SW 1271 (cell line): ENCODE measurements at places on chromosomes 3 and 15.

DNA sequence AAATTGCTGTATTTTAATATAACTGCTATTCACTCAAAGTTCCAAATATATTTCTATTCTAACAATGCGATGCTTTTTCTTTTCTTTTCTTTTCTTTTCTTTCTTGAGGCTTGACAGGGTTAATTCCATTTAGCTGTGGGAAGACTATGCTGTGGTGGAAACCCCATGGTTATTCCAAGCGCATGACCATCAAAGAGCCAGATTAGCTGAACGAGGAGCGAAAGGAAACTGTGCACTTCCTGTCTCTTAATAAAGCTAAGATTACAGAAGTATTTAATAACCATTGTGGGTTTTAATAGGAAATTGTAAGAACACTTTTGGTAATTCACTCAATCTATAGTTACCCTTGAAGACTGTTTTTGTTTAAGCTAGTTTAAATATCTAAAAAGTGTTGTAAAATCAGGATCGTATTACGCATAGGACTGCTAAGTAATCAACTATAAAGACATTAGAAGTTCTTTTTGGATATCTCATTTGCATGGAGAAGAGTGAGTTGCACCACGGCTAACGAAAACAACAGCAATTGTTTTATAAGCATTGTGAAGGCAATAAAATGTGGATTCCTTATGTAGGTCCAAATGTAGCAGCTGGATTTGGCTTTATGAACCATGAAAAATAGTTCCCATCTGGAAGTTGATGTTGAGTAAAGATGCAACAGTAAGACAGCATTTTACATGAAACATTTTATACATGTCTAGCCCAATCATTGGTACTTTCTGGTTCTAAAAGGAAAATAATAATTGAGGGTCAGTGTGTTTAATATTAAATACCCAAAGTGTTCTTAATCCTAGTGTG, 105.4 kb downstream of the ZIC1 start:
- DNase-seq = no peak

- DNase-seq = no peak
These were observed 853 bp downstream of the TCAIM start for GRCh38 chr3:44339181-44340057.

DNA sequence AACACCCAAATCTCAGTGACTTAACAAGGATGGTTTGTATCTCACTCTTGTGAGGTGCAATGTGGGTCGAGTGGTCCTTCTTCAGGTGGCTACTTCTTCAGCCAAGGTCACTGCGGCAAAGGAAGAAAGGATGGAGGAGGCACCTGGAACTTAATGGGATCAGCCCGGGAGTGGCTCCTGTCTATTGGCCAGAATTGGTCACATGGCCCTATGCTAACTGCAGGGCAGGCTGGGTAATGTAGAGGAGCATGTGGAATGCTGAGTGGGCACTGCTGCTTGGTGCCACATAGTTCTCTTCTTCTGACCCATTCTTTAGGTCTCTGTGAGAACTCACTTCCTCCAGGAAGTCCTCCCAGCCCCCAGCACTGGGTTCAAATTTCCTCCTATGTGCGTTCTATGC, 20.3 kb upstream of the FAM3D start:
- DNase-seq = no peak

GRCh38 chr15:66713843-66714508, 11.9 kb downstream of the SMAD6 start:
- no peak for DNase-seq

DNA sequence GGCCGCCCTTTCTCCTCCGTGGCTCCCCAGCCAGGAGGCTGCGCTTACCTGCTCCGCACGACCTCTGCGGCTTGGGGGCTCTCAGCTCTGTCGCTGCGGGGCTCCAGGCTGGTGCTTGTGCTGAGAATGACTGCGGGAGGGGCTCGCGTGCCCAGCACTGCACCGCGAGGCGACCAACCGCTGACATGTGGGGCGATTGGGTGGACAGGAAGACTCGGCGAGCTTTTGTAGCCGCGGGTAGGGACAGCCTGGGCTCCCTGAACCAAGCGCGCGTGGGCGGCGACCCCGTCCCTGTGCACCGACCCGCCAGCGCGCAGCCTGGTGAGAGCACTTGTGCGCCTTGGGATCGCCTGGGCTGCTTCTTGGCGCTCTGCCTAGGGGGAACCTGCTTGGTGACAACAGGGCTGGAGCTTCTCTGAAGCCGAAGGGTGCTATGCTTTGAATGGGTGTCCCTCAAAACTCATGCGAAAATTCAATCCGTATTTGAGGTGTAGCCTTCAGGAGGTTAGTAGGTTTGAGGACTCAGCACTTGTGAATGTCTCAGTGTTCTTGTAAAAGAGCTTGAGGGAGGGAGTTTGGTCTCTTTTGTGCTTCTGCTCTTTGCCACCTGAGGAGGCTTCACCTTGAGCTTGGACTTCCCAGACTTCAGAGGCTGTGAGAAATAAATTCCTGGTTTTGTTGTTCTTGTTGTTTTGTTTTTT, 50.4 kb downstream of the IL12A start:
- no peak for DNase-seq

- DNase-seq = no peak
These were observed 590.2 kb upstream of the TBL1XR1 start for GRCh38 chr3:177787279-177788041.

- DNase-seq = no peak
These were observed 156.3 kb downstream of the KBTBD8 start for GRCh38 chr3:67154429-67154828.

DNA sequence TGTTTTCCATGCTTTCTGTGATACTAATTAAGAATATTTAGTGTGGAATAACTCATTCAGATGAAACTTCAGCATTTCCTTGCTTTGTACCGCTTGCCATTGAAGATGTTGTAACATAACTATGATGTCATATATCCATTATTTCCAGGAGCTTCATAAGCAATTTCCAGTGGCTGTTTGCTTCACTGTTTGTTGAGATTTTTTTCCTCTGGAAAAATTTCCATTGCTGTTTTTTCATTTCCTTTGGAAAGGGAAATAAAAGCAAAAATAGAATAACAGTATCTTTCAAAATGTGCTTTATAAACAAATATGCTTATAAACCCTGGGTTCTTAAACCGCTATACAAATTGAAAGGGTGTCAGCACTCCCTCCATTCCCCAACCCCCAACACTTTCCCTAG, 319.6 kb upstream of the SEMA6D start:
- DNase-seq = no peak

DNA sequence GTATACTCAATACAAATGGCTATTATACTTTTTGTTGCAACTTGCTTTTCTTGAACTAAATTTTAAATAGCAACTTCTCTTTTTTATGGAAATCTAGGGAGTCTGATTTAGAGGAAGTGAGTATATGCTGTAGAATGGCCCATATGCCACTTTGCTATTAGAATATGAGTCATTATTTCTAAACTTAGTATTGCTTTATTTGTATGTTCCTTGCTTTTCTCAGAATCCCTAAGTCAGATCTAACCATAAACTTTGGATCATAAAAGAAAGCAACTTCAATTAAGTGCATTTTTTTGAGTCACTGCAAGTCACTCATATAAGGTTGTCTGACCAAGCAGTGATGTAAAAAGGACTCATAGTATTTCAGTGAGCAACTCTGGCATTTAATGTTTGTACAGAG, 17.5 kb upstream of the SPTSSB start:
- no peak for DNase-seq

DNA sequence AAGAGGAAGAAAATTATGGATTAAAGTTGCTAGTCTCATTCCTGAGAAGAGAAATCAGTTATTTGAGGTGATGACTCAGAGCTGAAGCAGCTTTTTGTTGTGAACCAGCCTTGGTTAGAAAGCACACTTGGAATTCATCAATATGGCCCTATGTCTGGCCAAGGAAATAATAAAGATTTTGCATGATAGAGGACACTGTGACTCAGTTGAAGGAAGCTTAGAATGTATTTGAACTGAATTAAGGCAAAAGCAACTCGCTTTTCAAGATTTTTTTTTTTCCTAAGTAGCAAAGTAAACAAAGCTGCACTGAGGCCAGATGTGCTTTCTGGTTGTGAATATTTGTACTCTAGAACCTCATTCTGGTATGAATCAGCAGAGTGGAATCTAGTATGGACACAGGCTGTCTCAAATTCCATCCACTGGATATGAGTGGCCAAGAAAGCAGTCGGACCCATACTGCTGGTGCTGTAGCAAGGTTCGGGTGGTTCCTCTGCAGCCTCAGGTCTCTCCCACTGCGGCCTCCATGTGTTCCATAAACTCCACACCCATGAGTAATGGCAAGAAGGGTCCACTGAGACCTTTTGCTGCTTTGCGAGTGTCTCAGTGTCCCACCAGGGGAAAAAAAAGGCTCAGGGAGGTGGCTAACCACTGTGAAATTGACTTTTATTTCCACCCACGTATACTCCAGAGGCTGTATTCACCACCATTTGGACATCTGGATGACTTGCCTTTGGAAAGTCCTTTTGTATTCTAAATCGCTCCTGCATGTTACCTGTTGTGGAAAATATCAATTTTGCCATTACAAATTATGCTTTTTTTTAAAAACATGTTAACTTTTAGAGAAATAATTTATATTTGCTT, 53.1 kb downstream of the TGFBR2 start:
- DNase-seq = peak; percentile 85

GRCh38 chr3:128369881-128370642, 96.6 kb downstream of the DNAJB8 start:
- no peak for DNase-seq

DNA sequence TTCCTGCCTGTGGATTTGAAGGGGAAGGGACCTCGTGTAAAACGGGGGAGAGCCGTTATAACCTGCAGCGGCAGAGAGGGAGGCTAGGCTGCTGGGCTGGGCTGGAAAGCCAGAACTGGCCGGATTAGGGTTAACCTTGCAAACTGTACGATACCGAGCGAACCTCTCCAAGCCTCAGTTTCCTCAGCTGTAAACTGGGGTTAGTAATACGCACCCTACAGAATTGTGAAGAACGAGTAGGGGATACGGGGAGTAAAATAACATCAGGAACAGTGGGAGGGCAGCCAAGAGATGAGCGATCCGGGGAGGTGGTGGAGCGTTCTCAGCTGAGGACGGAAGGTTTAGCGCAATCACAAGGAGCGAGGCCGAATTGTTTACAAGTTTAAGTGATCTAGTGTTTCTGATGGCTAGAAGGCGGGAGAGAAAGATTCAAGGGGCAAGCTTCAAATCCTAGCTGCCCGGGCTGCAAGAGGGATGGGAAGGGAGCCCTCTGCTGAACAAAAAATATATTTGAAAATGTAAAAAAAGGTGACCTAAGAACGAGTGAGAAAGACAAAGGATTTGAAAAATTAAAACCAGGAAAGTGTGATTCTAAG, 768 bp upstream of the SEMA5B start:
- peak; percentile 68 for DNase-seq

GRCh38 chr15:63941698-63942465, 104.4 kb downstream of the DAPK2 start:
- DNase-seq = no peak

- DNase-seq = no peak
These were observed 435.0 kb upstream of the ATP10A start for GRCh38 chr15:26298010-26298658.

DNA sequence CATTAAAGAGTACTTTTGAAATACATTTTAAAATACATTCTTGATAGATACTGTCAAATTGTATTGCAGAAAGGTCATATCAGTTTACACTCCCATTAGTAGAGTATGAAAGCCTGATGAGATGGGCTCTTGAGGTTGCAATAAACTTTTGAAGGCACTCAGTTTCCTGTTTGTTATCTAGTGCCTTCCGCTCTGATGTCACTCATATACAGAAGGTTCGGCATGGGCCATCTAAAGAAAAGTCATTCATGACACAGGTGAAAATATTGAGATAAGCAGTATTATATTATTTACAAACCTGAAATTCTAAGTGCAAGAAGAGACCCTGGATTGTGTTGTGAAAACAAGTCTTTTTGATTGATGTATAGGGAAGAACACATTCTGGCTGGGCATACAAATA, 36.5 kb upstream of the DENND4A start:
- DNase-seq = no peak

- DNase-seq = no peak
These were observed 50.3 kb upstream of the SPRED1 start for GRCh38 chr15:38202361-38202760.

- DNase-seq = peak; percentile 71
These were observed 62.7 kb downstream of the ASTE1 start for GRCh38 chr3:130963878-130964277.

GRCh38 chr3:110973263-110973895, 98.2 kb upstream of the NECTIN3 start:
- no peak for DNase-seq

DNA sequence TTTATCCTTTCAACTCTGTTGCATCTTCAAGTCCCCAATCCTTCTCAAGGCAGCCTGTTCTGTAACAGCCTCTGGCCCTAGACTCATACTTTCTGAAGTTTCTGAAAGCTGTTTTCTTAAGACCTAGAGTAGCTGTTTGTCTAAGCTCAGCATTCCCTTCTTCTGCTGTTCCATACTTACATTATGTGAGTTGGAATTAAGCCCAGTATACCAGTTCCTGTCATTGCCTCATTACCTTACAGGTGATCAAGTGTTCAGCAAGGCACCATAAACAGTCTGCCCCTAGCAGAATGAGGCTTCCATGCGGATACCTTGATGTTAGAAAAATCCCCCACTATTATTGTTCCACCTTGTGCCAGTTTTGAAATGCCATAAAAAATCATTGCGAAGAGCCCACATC, 180.6 kb downstream of the PLCL2 start:
- DNase-seq = no peak
